ENCODE measurements at places on chromosomes 3 and 15.

GRCh38 chr15:77494964-77495363 lies 74.3 kb downstream of the HMG20A start:
- no peak for DNase-seq

DNA sequence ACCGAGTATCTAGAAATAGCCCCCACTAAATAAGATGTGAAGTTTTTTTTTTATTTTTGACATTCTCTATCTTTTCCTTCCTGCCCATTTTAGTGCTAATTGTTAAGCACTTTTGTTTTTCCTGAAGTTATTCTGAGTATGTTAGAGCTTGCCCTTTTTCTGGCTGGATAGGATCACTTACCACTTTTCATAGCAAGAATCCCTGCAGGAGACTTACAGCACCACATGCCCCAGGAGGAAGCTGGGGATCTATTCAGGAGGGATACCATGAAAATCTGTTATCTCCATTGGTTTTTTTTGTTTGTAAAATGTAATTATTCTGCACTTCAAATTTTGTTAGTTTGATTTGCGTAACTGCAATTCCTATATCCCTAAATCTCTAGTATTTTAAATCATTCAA lies 968.4 kb downstream of the ZPLD1 start:
- no peak for DNase-seq

DNA sequence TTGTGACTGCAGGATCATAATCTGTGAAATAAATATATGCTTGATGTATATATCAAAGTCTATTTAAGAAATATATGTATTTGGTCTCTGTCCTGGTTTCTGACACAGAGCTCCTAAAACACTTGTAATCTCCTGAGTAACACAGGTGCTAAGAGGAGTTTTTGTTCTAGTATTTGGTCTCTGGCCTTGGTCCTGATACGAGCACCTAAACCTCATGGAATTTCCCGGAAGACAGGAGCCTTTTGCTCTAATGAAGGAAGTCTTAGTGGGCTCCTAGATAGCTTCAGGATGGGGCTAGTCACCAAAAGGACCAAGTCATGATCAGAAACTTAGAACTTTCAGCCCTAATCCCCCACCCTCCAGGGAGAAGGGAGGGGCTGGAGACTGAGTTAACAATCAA lies 19.2 kb upstream of the MUSTN1 start:
- no peak for DNase-seq

- no peak for DNase-seq
Observed at GRCh38 chr3:114671741-114672510, 378.1 kb downstream of the TIGIT start.

GRCh38 chr3:10992017-10992942 lies at the start of gene SLC6A1:
Gene SLC6A1, plus strand, starts transcription at chr3:10992748. Its CDS starts 24,464 bp downstream, at chr3:11017212.
- no peak for DNase-seq

GRCh38 chr15:90869601-90870353 lies 1.4 kb downstream of the FURIN start:
- no peak for DNase-seq
